Right renal pelvis (tissue), 4 donors: ENCODE measurements at places on chromosomes 1 and 21. TPM values are rescaled to one million over a fixed set of nuclear protein-coding genes. Genes with fewer than 3 reads are reported as not detected.

The HMCN1 gene
- polyA plus RNA-seq, result 42.8 TPM

The YY1AP1 gene
- polyA plus RNA-seq, result 66.1 TPM

The RPTN gene
- polyA plus RNA-seq, result not detected

The ALX3 gene
- not detected for polyA plus RNA-seq

The ACTN2 gene
- 0.58 TPM for polyA plus RNA-seq

The ZBTB48 gene
- polyA plus RNA-seq, result 35.8 TPM

The DISP1 gene
- 13.2 TPM for polyA plus RNA-seq

The LRRC39 gene
- polyA plus RNA-seq, result 2.3 TPM

The PFDN2 gene
- 75.0 TPM for polyA plus RNA-seq

The HPDL gene
- polyA plus RNA-seq, result 2.9 TPM

The LIN28A gene
- polyA plus RNA-seq, result 0.08 TPM

The ZNF687 gene
- polyA plus RNA-seq, result 23.1 TPM

The OPTC gene
- polyA plus RNA-seq, result not detected

The ZNF697 gene
- 19.1 TPM for polyA plus RNA-seq

The GPR52 gene
- polyA plus RNA-seq, result not detected

The HNRNPR gene
- polyA plus RNA-seq, result 243 TPM

The RIPPLY3 gene
- polyA plus RNA-seq, result 1.8 TPM

The LCE6A gene
- not detected for polyA plus RNA-seq

DNA sequence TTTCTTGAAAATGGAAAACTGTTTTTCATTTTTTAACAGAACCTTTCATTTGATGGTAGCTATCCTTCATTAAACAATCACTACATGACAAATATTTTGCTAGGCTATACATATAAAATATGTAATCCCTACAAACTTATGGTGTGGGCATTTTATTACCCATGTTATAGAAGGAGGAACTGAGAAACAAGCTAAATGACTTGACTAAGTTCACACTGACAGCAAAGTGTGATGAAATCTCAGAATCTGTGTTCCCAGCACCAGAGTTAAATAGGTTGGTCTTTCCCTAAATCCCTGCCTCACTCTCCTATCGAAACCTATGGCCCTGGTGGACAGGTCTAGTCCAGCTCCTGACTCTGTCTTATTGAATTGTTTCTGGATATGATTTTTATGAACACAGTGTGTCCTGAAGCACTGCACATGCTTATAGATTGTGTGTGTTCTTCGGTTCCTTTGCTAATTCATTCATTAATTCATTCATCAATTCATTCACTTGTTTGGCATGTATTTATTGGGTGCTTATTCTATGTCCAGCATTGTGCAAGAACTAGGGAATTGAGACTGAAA lies 301.0 kb downstream of the GRIK1 start:
- DNase-seq, result no peak

- no peak for DNase-seq
Measured at GRCh38 chr1:223430236-223430635, 37.0 kb downstream of the CCDC185 start.

GRCh38 chr1:206979379-206980043 lies 9.3 kb upstream of the FCAMR start:
- no peak for DNase-seq

- DNase-seq, result no peak
Measured at GRCh38 chr1:163085904-163086268, 16.7 kb downstream of the RGS4 start.

GRCh38 chr1:165138960-165139359 lies 217.6 kb downstream of the LMX1A start:
- no peak for DNase-seq

DNA sequence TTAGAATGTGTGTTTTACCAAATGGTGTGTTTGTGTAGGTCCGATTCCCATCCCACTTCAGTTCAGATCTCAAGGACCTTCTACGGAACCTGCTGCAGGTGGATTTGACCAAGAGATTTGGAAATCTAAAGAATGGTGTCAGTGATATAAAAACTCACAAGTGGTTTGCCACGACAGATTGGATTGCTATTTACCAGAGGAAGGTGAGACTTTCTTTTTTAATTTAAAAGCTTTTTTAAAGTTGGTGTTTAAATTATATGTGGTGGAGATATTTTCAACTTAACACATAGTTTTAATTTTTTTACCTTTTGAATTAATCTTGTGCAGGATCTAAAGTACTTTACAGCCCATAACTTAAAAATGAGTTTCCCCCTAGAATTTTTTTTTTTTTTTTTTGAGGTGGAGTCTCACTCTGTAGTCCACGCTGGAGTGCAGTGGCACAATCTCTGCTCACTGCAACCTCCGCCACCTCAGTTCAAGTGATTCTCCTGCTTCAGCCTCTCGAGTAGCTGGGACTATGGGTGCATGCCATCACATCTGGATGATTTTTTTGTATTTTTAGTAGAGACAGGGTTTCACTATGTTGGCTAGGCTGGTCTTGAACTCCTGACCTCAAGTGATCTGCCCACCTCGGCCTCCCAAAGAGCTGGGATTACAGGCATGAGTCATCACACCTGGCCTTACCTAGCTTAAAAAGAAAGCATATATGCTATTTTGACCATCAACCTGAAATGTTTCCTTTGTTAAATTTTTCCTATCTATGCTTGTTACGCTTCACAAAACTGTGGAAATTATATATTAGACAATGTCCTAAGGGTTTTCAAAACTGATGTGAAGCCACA lies 70.3 kb downstream of the PRKACB start:
- DNase-seq, result no peak

- no peak for DNase-seq
Measured at GRCh38 chr1:214464445-214465287, 86.7 kb downstream of the PTPN14 start.

GRCh38 chr1:92536980-92537884 lies 50.5 kb upstream of the GFI1 start:
- DNase-seq, result no peak

DNA sequence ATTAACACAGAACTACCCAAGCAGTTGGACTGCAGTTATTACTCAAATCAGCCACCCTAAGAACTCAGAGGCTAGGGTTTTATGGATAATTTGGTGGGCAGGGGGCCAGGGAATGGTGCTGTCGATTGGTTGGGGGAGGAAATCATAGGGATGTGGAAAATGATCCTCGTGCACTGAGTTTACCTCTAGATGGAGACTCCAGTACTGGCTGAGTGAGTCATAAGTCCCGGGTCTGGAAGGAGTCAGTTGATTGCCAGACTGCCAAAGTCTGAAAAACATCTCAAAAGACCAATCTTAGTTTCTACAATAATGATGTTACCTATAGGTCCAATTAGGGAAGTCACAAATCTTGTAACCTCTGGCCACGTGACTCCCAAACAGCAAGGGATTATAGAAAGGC lies 257.5 kb upstream of the PRMT6 start:
- no peak for DNase-seq

DNA sequence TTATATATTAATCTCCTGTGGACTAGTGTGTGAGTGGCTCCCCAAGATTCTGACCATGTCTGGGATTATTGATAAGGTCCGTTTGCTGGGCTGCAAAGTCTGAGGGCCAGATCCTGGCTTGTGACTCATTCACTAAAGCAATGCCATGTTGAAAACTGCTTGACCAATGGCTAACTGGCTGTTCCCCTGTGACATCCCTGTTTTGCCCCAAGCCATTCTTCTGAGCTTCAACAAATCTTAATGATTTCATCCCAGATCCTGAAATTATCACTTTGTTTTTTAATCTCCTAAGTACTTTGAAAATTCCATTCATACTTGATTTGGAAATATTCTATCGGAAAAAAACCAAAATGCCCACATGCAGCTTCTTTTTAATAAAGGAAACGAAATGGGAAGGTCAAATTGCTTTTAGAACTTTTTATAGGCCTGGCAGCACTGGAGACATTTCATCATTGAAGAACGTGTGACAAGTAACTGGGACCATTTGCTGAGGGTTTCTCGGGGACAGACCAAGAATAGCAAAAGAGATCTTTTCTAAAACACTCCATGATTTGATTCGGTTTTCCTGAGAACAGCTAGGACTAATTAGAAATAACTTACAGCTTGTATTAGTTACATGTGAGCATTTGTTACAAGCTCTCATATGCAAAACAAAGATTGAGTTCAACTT lies 121.3 kb downstream of the TGFB2 start:
- DNase-seq, result no peak

DNA sequence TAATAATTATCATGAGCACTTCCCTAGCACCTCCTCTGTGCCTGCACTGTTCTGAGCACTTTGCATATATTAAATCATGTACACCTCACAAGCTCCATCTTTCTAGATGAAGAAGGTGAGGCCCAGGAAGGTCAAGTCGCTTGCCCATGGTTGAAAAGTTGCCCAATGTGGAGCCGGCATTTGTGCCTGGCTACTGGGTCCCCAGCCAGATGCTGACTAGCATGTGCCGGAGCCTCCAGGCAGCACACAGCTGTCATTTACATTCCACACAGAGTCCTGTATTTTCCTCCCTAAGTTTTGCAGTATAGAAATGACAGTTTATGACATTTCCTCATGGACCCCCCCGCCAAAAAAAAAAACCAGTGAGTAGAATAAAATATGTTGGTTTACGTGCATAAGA lies 94.3 kb downstream of the BCAR3 start:
- DNase-seq, result no peak

GRCh38 chr1:230778916-230779590 lies 31.9 kb downstream of the CAPN9 start:
- no peak for DNase-seq

GRCh38 chr1:173638043-173639021 lies 3.2 kb downstream of the TEX50 start:
- no peak for DNase-seq

- no peak for DNase-seq
Measured at GRCh38 chr1:227134686-227135314, 183.5 kb downstream of the CDC42BPA start.

- no peak for DNase-seq
Measured at GRCh38 chr1:12610941-12611340, 7.1 kb downstream of the DHRS3 start.

DNA sequence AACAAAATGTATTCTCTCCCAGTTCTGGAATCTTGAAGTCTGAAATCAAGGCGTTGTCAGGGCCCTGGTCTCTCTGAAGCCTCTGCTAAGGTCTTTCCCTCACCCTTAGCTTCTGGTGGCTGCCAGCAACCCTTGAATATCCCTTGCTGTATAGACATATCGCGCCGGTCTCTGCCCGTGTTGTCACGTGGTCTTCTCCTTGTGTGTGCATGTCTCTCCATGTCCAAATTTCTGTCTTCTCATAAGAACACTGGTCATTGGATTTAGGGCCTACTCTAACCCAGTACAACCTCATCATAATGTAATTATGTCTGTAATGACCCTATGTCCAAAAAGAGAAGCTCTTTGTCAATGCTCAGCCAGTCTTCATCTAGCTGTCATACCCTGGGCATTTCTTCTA lies 85.7 kb upstream of the ETS2 start:
- DNase-seq, result no peak

- no peak for DNase-seq
Measured at GRCh38 chr1:245067257-245067656, 87.5 kb upstream of the KIF26B start.

DNA sequence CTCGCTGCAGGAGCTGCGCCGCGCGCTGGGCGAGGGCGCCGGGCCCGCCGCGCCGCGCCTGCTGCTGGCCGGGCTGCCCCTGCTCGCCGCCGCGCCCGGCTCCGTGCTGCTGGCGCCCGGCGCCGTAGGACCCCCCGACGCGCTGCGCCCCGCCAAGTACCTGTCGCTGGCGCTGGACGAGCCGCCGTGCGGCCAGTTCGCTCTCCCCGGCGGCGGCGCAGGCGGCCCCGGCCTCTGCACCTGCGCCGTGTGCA lies 730 bp downstream of the OLIG1 start:
- DNase-seq, result no peak

DNA sequence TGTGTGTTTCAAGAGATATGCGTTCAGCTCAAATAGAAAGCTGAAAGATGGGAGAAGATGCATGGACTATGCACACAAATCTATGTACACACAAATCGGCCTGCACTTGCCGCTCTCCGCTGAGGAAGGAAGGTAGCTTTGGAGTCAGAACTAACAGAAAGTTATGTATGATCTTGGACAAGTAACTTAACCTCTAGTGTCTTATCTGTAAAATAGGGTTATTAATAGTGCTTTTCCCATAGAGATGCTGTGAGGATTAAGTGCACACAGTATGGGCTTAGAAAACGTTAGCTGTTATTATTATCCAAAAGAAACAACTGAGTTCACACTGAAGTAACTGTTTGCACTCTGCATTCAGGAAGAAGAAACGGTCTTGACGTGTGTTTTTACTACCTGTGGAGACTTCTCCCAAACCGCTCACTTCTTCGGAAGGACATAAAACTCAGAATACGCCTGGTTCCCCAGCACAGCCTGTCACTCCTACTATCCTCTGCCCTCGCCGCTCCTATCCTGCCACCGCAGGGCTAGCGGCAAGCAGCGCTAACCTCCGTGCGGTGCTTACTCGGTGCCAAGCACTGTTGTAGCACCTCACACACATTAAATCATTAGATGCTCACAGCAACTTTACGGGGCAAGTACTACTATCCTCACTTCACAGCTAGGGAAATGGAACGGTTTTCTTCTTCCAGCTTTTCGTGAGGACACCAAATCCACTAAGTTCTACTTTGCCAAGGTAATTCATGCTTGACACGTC lies 1.3 kb downstream of the TGFBR3 start:
- DNase-seq, result no peak

- no peak for DNase-seq
Measured at GRCh38 chr1:19377812-19378718, 65.9 kb downstream of the SLC66A1 start.

DNA sequence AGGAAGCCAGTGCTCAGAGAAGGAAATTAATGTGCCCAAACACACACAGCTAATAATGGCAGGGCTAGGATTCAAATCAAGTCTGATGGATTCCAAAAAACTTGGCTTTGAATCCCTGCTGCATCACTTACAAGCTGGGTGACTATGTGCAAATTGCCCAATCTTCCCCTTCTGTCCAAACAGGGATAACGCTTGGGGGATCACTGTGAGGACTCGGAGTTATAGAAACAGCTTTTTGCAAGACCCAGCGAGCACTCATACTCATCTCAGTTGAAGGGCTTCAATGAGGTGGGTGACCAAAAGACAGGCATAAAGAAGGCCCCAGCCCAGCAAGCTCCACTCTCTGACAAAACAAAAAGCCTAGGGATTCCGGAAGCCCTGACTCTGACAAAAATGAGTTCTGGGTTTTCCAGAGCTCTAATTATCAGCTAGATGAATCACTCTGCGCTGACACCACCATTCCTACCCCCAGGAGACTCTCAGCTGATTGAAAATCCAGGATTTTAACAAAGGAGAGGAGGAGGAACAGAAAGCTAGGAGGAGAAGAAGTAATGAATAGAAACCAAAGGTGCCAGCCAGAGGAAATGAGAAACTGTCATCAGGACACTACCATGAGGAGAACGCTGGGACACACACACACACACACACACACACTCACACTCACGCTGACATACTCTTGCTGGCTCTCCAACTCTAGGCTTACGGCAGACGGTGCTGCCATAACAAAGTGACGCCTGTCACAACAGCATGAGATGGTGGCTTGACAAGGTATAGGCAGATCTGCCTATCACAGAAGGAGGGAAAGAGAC lies 1.6 kb upstream of the STK40 start:
- no peak for DNase-seq

GRCh38 chr1:22056043-22056442 lies 3.5 kb downstream of the CDC42 start:
- DNase-seq, result no peak
